ENCODE measurements at places on chromosomes 4 and X.

- DNase-seq = no peak
Observed at GRCh38 chr4:102246416-102246815, 98.9 kb downstream of the SLC39A8 start.

GRCh38 chr4:74670583-74670982, 123.7 kb downstream of the BTC start:
- no peak for DNase-seq

DNA sequence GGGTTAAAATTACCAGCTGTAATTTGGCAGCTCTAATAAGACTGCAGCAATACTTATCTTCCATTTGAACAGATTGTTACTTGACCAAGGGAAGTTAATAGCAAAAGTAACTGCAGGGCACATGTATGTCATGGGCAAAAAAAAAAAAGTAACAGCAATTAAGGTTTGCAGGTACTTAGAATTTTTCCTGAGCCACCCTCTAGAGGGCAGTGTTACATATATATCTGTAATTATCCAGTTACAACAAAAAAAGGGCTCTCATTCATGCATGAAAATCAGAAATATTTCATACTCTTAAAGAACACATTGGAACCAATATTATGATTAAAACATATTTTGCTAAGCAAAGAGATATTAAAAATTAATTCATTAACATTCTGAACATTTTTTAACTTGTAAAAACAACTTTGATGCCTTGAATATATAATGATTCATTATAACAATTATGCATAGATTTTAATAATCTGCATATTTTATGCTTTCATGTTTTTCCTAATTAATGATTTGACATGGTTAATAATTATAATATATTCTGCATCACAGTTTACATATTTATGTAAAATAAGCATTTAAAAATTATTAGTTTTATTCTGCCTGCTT, 25.1 kb downstream of the XIAP start:
- DNase-seq = no peak

- peak; percentile 9 for DNase-seq
Observed at GRCh38 chrX:150693725-150694574, 754 bp downstream of the MTMR1 start.

DNA sequence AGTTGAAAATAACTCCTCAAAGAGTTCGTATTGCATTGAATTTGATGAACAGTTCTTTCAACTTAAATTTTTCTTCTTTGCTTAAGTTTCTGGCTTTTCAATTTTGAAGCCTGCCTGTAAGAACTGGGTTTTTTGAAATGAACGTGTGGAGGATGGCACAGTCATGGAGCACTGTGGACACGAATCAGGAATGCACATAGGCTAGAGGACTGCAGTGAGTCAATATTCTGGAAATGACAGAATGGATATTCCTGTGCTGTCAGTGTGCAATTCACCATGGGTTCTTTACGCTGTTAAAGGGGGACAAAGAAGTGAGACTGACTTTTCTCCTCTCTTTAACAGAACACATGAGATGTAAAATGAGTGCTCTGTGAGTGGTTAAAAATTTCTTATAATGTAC, 368.0 kb upstream of the AGA start:
- DNase-seq = no peak

DNA sequence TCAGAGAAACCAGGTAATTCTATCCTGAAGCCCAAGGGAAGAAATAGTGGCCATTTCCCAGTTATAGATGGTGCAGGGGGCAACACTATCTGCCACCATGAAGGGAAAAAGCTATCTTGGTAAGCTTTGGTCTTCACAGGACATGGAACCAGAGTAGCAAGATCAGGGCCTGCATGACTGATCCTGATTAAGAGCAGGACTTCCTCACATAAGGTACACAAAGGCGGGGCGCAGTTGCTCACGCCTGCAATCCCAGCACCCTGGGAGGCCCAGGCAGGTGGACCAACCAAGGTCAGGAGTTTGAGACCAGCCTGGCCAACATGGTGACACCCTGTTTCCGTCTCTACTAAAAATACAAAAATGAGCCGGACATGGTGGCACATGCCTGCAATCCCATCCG, 148.4 kb upstream of the USP9X start:
- DNase-seq = no peak

- no peak for DNase-seq
Observed at GRCh38 chrX:133215017-133215416, 3.1 kb downstream of the TFDP3 start.

GRCh38 chrX:112968351-112969133, 127.9 kb upstream of the AMOT start:
- no peak for DNase-seq

Measured in C1 segment of cervical spinal cord (tissue), 14 donors.